NAMALWA (cell line): ENCODE measurements at places on chromosomes 4 and X.

GRCh38 chr4:144208074-144208473, 67.6 kb upstream of the GYPA start:
- no peak for DNase-seq

DNA sequence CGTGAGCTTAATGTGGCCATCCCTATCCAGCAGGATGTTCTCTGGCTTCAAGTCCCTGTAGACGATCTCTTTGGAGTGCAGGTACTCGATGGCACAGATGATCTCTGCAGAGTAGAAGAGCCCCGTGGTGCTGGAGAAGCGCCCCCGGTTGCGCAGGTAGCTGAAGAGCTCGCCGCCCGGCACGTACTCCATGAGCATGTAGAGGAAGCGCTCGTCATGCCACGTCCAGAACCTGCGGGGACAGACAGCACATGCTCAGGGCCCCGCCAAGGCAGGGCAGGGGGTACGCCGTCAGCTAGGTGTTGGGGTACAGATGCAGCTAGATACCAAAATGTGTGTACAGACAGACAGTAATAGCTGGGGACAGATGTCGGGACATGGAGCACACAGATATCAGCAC, 58.3 kb downstream of the PRKX start:
- no peak for DNase-seq

GRCh38 chr4:128782076-128782715, 27.3 kb upstream of the JADE1 start:
- DNase-seq, result peak; percentile 35

GRCh38 chrX:120357186-120357585, 4.7 kb upstream of the ATP1B4 start:
- no peak for DNase-seq

DNA sequence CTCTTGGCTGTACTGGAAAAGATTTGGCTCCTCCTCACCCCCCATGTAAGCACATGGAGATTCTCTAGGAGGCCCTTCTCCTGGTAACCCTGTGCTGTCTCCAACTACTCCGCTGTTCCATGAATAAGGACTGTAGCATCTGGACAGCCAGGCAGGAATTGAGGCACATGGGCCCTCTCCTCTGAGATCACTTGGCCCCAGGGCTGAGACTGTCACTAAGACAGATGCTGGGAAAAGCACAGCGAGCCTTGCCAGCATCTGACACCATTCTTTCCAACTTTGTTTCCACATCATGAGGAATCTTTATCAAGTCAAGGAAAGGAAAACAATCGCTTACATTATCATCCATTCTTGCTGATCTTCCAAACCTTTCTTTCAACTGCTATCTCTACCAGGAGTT, 222.6 kb upstream of the INTU start:
- DNase-seq, result no peak

- no peak for DNase-seq
These were observed 148.8 kb downstream of the CPEB2 start for GRCh38 chr4:15151033-15151432.

- DNase-seq, result no peak
These were observed 41.8 kb upstream of the CEP135 start for GRCh38 chr4:55906989-55907388.

DNA sequence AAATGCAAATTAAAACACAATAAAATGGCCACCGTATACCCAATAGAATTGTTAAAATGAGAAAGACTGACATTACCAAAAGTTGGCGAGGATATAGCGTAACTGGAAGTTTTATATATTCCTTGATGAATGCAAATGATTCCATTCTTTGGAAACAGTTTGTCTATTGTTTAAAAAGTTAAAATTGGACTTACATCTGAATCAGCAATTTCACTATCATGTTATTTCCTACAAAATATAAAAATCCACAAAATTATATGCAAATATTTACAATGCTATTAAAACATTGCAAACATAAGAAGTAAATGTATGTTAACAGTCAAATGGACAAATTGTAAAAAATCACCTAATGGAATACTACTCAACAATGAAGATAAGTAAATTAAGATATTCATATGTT, 852.2 kb upstream of the NDST4 start:
- no peak for DNase-seq

- peak; percentile 75 for DNase-seq
These were observed 768 bp upstream of the CDKL5 start for GRCh38 chrX:18424482-18425198.

GRCh38 chr4:140082391-140082755, 71.6 kb downstream of the MAML3 start:
- no peak for DNase-seq

GRCh38 chr4:52081216-52081615, 30.1 kb downstream of the SPATA18 start:
- DNase-seq, result no peak

DNA sequence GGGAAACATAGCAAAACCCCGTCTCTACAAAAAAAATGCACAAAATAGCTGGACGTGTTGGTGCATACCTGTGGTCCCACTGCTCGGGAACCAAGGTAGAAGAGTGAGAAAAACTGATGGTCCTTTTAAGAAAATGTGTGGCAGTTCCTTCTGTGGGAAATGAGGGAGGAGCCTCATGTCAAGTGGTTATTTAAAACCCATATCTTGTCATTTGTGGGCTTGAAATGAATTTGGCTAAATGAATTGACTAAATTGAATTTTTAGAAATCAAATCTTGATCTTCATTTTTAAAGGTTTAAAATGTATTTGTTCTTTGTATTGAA, 16.2 kb upstream of the LAMP2 start:
- no peak for DNase-seq

- no peak for DNase-seq
These were observed 67.5 kb downstream of the TECRL start for GRCh38 chr4:64341711-64342110.

DNA sequence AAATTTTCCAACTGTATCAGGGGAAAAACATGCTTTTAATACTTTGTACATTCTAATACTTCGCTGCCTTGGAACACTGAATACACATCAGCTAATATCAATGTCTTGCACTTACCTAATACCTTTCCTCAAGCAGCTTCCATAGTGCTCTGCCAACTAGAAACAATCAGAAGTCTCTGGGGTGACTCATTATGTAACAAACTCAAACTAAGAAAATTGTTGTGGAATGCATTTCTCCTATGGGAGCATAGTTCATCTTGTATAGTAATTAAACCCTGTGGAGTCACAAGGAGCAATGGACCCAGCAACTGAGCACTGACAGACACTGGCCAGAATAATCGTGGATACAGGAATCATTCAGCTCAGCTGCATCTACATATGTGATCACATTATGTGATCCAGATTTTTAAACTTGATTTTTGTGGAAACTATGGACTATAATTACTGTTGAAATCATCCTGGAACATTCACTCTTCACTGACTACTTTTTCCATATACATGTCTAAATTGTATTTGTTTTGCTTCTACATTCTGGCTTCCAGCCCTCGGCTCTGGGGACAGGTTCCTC, 496.9 kb downstream of the TMA16 start:
- no peak for DNase-seq

DNA sequence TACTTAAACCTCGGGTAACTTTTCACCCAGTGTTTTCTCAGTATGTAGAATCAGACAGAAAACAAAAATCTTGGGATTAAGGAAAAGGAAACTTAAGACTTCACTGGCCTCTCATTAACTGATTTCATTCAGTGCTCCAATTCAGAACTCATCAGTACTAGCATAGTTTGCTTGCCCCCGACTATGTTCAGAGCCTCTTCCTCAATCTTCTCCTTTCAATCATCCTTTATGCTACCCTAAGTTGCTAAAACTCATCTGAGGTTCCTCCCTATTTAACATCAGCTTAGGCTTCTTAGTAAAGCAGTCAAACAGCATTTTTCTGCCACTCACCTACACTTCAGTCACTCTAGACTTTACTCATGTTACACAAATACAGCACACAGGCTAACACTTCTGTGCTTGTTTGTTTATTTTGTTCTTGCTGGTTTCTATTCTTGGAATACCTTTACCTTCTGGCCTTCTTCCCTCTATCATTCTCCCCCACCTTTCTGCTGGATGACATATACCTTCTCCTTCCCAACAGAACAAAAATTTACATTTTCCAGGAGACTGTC, 163.0 kb upstream of the TLL1 start:
- no peak for DNase-seq

DNA sequence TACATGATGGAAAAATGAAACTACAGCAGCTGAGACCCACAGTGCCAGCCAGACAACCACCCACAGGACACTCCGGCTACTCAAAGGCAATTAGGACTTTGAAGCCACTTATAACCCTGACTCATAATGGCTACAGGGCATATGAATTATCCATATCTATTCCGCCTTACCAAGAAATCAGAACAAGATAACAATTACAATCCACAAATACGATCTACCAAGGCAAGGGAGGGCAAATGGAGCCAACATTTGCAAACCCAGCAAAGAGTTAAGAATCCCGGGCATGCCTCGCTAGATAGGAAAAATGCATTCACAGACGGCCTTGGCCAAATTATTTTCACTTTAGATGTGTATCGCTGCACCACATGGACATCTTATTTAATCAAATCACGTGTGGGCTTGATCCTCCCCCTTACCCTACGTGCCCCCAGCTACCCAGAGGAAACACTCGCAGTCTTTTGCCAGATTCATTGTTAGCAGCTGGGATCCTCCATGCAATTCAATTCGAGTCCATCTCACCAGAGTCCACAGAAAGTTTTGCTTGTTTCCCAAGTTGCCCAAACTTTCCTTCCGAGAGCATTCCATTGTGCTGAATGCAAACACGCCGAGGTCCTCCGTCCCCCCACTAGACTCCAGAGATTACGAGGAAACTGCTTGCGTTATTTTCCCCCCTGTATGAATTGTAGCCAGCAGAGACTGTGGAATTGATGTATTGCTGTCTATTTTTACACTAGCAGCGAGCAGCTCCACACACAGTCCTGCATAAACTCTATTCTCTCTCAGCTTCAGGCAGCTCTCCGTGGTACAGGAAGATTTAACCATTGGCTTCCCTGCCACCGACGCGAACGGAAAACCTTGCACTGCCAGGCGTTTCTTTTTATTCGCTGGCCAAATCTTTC, 1.2 kb downstream of the PPARGC1A start:
- peak; percentile 12 for DNase-seq

DNA sequence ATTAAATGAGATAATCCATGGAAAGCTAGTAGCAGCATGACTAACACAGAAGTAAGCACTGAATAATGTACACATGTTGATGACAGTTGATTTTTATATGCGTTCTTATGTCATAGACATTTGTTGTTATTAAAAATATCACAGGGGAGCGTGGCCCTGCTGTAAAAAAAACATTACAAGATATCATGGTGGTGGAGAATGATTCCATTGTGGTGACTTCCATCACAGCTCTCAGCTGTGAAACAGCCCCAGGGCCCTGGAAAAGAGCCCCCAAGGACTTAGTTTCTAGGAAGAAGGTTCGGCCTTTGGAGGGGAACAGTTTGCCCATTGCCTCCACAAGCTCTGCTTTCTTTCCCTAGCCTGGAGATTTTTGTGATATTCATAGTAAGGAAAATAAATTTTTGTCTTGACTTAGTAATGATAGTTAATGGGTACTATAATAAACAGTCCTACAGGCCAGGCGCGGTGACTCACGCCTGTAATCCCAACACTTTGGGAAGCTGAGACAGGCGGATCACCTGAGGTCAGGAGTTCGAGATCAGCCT, 49.9 kb downstream of the FAM114A1 start:
- DNase-seq, result no peak

- no peak for DNase-seq
These were observed 33.0 kb downstream of the GRK4 start for GRCh38 chr4:2996415-2996814.

- DNase-seq, result no peak
These were observed 40.9 kb downstream of the HMX1 start for GRCh38 chr4:8830611-8831200.

GRCh38 chr4:187491286-187491685, 504.3 kb upstream of the ZFP42 start:
- no peak for DNase-seq

DNA sequence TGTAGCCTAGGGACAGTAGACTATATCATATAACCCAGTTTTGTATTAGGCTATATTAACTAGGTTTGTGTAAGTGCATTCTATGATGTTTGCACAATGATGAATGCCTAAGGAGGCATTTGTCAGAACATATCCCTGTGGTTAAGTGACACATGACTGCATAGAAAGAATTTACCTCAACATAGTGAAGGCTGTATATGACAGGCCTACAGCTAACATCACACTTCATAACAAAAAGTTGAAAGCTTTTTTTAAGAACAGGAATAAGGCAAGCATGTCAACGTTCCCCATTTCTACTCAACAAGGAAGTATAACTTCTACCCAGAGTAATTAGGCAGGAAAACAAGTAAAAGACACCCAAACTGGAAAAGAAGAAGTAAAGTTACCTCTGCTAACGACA, 165.9 kb upstream of the NDST4 start:
- DNase-seq, result peak; percentile 16

- no peak for DNase-seq
These were observed 9.9 kb upstream of the GABRE start for GRCh38 chrX:151984328-151984727.

DNA sequence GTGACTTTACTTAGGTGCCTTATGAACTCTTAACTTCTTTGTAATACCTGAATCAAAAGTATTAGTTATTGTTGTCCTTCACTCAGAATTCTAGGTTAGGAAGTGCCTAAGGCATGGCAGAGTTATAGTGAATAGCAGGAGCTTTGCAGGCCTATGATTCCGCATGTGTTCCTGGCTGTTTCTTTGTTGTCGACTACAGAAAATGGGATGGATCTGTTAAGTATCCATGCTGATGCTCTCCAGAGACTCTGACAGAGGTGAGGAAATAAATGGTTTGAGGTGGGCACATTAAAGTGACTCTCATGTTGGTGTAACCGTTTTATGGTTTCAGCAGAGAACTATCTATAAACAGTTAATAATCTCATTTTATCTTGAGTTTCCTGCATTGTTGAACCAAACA, 1601.3 kb downstream of the PCDH7 start:
- no peak for DNase-seq

DNA sequence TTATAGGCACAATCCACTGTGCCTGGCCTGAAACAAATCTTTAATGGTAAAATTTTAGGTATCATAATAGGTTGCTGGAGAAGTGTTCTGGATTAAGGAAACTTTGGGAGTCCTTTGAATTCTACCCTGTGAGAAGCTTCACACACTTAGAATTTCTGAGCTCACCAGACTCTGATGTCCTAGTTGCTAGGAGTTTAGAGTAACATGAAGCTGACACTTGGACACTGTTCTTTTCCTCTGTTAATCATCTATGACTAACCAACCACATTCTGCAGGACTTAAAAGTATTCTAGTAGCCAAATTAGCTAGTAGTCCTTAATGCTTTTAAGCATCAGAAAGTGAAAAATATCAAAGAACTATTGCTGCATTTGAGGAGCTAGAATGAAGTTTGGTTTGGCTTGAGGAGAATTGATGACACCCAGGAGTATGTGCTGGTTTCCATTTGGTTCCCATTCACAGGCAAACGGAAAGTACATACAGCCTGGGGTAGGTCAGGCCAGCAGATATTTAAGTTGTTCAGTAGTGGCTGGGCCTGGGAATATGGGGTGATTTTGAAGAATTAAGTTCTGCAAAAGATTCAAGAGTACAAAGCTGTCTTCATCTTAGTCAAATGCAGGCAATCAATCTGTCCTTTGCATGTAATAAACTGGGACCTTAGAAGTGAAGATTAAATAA, 38.8 kb upstream of the IGFBP7 start:
- DNase-seq, result no peak
